ENCODE measurements at places on chromosomes 11 and 22.
A peak's percentile ranks its signal among the peaks of the same experiment; 100 is the strongest.

DNA sequence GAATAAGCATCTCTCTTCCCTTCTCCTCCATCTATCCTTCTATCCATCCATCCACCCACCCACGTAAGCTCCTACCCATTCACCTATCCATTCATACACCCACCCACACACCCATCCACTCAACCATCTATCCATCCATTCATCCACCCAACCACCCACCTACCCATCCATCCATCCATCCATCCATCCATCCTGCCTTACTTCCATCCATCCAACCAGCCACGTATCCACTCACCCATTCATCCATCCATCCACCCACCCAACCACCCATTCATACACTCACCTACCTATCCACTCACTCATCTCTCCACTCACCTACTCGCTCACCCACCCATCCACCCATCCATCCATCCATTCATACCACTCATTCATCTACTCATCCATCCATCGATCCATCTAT is 13.2 kb downstream of the TNNT3 start:
- DNase-seq: no peak

DNA sequence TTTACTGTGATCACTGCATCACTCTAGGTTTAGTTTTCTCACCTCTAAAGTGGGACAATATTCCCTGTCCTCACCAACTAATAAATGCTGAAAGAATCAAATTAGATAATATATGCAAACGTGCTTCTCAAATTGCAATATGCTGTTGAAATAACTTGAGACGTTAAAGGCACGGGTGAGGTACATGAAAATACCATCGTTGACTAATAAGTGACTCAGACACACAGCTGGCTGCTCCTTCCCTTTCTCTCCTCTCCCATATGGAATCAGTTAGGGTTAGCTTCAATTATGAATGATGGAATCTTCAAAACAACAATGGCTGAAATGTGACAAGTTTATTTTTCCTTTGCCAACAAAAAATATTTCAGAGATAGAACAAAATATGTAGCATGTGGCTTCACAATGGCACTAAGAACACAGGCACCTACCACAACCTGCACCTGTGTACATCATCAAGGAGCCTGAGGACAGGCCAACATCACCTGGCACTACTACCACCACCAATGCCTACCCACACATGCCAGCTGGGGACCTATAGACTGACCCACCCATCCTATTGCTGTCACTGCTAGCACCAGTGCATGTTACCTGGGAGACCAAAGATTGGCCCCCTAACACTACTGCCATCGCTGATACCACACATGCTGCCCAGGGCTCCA is 13.7 kb downstream of the GDPD4 start:
- DNase-seq: no peak

- no peak for DNase-seq
Measured at GRCh38 chr11:1763336-1763795, 361 bp downstream of the CTSD start.

DNA sequence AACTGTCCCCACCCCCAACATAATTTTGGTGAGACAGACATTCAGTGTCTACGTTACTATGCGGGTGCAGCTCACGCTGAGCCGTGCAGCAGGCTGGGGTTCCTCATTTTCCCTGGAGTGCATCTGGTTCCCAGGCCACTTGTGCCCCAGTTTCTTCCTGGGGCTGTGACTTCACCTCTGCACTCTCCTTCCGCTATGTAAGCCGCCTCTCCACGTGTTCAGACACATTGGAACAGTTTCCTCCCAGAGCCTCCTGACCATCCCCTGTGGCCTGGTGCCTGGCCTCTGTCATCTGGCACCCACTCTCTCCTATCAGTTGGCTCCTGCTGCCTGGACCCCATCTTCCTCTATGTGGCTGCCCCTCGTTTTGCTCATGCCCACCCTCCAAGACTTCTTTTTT is 46.2 kb upstream of the A4GALT start:
- no peak for DNase-seq

GRCh38 chr11:45671246-45672171 is 6.1 kb upstream of the CHST1 start:
- no peak for DNase-seq

DNA sequence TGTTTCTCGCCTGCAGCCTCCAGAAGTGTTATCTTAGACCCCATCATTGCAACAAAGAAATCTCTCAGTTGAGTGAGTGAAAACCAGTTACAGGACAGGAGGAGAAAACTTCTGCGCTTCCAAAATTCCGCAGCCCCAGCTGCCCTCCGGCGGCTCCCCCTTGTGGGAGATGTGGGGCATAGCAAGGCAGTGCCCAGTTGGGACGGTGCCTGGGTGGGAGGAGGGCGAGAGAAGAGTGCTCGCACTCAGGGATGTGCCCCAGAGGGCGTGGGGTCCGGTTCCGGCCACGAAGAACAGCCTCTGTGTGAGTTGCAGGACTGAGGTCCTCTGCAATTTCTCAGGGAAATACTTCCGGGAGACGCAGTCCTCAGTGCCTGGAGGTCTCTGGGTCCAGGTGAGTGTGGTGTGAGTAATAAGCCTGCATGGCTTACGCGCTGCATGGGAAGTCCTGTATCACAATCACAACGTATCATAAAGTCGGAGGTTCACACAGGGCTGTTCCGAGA is 87.0 kb upstream of the BLID start:
- DNase-seq: peak; percentile 64

GRCh38 chr11:76834151-76834550 is 26.6 kb upstream of the ACER3 start:
- DNase-seq: no peak

- peak; percentile 18 for DNase-seq
Measured at GRCh38 chr11:5712507-5712906, 22.9 kb downstream of the TRIM22 start.

GRCh38 chr22:43723816-43724215 is 88.3 kb downstream of the EFCAB6 start:
- no peak for DNase-seq

GRCh38 chr11:64095273-64095817 is 59.6 kb downstream of the FLRT1 start:
- no peak for DNase-seq

- no peak for DNase-seq
Measured at GRCh38 chr11:87575088-87575487, 537.4 kb downstream of the TMEM135 start.

GRCh38 chr11:85848556-85848955 is 6.6 kb upstream of the CCDC83 start:
- no peak for DNase-seq

- DNase-seq: no peak
Measured at GRCh38 chr22:47031628-47031915, 269.1 kb downstream of the TBC1D22A start.

DNA sequence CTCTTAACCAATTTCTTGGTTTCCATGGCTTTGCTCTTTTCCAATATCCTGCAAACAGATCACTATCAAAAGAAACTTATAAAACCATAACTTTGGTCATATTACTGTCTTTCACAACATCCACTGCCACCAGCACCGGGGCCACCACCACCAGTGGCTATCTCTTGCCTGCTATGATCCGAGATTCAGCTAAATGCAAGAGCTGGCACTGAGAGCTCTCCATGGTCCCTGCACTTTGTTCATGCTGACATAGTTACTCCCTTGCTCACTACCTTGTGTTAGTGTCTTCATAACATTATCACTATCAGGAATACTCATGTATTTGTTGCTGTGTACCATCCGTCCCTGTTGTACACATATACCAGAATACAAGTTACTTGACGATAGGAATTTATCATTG is 299.0 kb downstream of the ETS1 start:
- DNase-seq: no peak

Measured in A549 (cell line).